ENCODE measurements at places on chromosomes 16 and 17.

- no peak for DNase-seq
These were observed 49.4 kb downstream of the BEAN1 start for GRCh38 chr16:66476328-66477027.

- no peak for DNase-seq
These were observed 155.4 kb upstream of the GOT2 start for GRCh38 chr16:58889516-58889915.

GRCh38 chr17:21370430-21370829 lies 5.7 kb upstream of the KCNJ12 start:
- DNase-seq, result no peak

- peak; percentile 95 for DNase-seq
These were observed 41.7 kb downstream of the DNAH17 start for GRCh38 chr17:78535273-78536197.

DNA sequence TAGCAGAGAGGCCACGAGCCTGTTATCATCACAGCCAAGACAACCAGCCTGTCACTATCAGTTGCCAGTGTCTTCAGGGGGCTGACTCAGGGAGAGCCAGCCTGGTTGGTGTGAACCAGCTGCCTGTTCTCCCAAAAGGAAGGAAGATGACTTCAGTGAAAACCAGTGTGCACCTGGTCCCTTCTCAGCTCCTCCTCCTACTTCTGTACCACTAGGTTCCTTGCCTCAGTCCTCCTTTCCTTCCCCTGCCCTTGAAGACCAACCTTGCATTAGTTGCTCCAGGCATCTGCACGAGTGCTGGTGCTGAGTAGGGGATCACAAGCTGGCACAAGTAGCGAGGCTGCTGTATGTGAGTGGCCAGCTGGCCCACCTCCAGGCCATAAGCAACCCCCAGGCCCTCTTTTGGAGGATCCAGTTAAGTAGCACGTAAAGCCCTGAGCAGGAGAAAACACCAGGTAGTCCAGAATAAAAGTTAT lies 8.5 kb downstream of the TUBG1 start:
- no peak for DNase-seq

GRCh38 chr17:6374761-6375312 lies 60.1 kb downstream of the AIPL1 start:
- DNase-seq, result no peak

DNA sequence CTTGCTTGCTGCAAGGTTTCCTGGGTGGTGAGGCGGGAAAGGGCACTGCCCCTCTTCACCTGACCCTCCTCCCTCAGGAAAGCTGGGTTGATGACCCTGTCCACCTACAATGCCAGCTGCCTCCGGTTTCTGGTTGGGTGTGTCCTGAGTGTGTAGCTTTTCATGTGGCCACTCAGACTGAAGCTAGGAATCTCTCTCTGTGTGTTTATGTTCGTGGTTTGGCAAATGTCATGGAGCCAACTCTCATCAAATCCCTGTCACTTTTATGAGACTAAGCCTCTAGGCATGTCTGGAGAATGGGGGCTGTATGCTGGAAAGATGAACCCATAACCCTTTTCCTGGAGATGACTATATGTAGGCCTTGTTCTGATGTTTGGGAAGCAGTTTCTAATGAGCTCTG lies 17.1 kb downstream of the PLEKHG4 start:
- no peak for DNase-seq

DNA sequence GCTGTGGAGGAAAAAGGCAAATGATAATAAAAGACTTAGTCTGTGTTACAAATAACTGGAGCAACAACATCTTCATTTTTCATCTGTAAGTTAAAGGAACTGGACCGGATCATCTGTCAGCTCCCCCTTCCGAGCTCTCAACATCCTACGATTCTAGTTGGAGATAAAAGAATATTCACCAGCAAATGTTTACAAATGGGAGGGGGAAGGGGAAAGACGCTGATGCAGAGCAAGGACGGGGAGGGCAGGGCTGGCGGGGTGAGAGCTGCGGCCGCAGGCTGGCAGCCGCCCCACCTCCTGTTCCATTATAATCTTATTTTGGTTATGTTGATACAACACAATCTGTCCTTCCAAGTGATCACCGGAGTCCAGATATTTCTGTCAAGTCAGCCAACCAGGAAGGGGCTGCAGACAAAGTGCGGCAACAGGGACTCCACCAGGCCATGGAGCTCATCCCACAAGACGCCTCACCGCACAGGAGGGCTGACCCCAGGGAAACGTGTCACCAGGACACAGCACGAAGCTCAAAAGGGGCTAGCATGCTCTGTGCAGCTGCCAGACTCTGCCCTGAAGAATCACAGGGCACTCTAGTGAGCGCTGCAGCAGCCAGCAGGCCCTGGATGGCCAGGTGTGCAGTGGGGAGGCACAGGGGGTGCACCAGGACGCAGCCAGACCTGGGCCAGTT lies 19.7 kb downstream of the FBXO31 start:
- peak; percentile 8 for DNase-seq

DNA sequence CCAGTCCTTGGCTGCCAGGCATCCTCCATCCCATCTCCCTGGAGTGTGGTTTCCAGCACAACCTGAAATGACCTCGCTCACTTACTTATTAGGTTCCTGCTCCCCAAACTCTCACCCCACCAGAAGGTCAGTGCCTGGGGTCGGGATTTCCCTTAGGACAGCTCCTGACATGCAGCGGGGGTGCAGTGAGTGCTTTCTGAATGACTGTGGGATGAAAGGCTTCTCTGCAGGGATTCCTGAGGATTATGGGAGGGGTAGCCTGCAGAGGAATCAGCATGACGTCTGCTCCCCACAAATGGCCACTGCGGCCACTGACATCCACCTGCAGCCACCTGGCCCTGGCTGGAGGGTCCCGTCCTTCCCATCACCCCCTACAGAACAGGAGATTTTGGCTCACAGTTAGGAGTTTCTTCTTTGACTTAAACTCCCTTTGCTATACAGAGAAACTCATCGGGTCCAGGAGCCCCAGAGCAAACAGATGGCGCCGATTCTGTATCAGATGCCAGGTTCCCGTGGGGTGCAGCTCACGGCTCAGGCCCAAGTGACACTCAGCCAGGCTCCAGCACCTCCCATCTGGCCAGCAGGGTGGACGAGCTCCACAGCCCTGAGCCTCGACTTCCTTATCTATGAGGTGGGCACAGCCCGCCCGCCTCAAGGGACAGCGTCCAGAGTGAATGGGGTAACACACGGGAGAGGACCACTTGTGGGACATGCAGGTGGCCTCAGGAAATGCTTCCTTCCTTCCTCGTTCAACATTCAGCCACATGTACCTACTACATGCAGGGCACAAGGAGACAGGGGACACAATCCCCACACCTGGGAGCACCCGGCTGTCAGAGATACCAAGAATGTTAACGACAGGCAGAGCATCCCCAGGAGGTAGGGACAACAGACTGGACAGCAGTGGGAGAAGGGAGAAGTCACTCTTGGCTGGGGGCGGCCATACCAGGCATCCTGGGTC lies 69.8 kb downstream of the RMI2 start:
- DNase-seq, result no peak

DNA sequence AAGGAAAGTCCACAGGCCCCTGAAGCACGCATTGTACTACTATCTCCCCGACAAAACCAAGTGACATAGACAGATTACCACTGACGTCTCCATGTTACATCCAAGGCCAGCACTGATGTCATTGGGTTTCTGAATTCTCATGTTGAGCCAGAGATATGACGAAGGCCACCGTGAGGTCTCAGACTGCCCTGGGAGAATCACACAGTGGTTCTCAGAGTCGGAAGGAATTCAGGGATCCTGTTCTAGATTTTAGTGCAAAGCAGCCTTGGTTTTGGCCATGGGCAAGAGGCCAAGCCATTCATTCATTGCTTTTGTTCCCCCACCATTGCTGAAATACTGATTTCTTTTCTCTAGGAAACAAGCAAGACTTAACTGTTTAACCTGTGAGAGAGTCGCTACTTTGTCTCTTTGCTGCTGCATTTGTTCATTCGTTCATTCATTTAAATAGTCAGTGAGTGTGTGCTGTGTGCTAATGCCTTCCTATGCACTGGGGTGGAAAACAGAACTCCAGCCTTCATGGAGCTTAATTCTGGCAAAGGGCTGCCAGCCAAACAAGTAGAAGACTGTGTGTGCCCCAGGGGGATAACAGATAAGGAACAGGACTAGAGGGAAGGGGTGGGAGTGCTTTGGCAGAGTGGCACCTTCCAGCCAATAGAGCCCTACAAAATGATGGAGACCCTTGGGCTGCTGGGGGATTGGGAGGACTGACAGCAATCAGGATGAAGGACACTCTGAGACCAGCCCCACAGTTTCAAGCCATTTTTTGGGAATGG lies 222.3 kb downstream of the MSI2 start:
- no peak for DNase-seq

DNA sequence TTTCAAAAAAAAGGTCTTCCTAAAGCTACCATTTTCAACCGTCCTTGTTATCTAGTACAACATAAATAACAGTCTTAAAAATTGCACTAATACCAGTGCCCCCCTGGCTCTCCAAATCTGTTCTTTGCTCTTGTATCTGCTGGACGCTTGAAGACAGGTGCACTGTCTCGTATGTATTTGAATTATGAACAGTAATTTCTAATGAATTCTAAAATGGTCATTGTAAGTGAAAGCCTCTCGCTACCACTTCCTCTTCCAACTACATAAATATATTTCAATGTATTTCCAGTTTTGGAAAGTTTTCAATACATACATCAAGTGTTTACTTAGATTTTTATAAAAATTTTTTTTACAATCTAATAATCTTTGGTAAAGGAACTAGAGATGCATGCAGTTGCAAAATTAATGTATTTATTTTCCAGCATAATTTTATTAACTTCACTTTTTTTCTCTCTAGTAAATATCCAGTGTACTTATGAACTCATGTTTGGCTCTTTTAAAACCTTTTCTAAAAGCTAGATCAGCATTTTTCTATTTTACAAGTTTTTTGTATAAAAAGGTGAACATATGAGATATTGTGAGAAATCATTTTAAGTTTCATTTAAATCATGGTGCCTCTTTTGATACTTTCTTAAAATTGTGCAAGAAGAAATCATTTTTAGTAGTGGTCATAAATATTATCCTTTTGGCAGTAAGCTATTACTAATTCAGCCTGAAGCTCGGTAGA lies 31.0 kb downstream of the ERCC4 start:
- no peak for DNase-seq

DNA sequence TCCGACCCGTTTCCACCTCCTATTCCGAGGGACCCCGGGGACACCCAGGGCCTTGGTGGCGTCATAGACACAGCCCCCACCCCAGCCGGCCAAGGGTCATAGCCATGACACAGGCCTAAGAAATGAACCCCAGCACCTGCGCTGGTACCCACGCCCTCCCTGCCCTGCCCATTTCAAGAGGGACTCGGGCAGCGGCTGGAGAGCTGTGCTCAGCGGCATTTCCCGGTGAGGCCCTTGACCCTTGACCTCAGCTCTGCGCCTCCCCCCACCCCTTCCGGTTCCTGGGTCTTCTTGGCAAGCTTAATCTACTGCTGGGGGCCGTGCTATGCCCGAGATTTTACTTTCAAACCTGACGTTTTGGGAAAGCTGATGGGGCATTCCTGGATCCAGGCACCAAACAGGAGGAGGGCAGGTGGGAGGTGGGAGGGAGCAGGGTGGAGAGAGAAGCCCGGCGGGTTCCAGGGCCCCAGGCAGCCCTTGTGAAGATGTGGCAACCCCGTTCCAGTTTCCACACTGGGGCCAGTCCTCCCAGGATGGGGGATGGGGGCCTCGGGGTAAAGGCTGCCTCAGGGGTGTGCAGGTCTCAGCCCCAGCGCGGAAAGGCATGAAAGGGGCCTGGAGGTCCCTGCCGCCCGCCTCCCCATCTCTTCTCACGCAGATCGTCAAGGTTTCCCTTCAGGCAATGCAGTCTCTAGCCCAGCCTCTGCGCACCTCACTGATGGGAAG lies at the start of gene SLC22A31:
Gene SLC22A31, minus strand, starts transcription at position 414 of the 726 bp plus-strand sequence. Its CDS starts 36 bp downstream, at position 378.
- DNase-seq, result no peak

GRCh38 chr17:46158323-46159296 lies 34.6 kb downstream of the KANSL1 start:
- no peak for DNase-seq

GRCh38 chr17:51445946-51446345 lies 185.6 kb downstream of the UTP18 start:
- DNase-seq, result no peak

DNA sequence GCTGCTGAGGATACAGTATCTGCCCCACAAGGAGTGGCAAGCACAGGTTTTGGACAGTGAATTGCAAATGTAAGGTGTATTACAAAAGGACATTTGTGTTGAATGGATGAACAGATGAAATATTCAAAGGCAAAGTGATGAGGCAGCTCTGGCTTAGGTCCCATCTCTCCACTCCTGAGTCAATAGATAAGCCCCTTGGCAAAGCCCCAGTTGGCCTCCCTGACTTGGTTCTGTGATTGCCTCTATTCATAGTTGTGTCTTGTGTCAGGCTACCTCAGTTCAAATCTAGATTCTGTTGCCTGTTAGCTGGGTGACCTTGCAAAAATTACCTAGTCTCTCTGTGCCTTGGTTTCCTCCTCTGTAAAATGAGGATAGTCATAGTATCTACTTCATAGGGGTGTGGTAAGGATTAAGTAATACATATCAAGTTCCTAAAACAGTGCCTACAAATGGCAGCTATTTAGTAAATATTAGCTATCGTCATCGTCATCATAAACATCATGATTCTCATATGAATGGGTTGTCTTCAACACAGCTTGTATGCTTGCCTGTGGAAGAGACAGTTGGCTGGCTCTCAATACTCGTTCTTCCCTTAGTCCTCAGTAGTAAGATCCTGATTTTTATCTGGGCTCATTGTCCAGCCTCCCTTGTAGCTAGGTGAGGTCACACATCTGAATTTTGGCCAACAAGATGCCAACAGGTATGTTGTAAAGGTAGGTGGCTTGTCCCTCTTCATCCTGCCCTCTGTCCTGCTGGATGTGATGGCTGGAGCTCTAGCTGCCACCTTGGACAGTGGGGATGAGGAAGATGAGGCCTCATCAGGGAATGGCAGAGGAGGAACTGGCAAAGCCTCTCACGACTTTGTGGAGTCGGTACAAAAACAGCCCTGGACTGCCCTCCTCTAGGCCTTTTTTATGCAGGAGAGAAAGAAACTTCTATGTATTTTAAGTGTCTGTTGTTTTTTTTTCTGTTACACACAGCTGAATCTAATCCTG lies 2.1 kb upstream of the MFAP4 start:
- no peak for DNase-seq

DNA sequence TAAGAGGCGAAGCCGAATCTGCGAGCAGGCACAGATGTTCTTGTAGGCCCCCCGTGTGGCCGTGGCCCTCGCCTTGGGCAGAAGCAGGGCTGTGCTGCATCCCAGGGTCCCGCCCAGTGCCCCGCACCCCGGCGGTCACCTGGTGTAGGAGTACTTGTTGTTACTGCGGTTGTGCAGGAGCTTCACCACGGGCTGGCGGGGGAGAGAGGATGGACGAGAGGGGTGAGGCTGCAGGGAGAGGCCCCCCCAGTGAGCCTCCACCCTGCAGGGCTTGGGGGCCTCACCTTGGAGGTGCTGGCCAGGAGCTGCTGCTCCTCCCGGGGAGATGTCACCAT lies 11.4 kb downstream of the ASPHD1 start:
- no peak for DNase-seq

- DNase-seq, result no peak
These were observed 6.8 kb downstream of the PPP4C start for GRCh38 chr16:30082545-30083090.

All from COR-L47 (cell line).